ENCODE measurements at places on chromosomes 1 and 21.

DNA sequence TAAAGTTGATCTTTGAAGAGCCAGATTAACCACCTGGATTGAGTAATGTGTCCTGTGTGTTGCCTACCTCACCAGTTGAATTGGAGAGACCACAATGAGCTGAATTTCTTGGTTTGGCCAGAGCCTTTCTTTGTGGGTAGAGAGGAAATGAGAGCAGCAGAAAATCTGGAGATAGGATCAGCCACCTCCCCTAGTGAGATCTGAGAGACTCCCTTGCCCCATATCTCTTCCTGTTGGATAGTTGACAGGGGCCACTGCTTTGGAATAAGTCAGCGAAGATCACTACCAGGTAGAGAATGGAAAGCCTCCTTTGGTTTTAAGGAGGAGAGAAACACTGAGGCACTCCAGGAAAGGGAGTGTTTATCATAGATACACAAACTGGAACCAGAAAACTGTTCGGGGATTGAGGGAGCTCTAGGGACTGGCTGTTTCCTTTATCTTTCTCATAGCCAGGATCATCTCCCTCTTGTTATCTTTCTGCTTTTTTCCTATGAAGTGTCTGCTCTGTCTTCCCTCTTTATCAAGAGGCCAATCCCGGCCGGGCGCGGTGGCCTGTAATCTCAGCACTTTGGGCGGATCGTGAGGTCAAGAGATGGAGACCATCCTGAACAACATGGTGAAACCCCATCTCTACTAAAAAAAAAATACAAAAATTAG, 21.3 kb upstream of the ZNF326 start:
- no peak for DNase-seq

DNA sequence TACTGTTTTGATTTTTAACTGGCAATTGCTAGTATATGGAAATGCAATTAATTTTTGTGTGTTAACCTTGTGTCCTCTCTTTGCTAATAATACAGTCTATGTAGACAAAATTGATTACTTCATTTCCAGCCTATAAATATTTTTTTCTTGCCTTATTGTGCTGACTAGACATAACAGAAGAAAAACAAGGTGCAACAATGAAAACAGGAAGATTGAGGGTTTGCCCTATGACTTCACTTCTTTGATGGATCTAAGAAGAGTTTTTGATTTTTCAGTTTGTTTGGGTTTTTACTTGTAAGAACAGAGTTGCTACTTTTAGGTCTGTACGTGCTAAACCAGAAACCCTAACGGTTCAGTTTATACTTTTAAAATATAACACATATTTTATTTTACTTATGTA, 8.5 kb upstream of the CNIH4 start:
- no peak for DNase-seq

DNA sequence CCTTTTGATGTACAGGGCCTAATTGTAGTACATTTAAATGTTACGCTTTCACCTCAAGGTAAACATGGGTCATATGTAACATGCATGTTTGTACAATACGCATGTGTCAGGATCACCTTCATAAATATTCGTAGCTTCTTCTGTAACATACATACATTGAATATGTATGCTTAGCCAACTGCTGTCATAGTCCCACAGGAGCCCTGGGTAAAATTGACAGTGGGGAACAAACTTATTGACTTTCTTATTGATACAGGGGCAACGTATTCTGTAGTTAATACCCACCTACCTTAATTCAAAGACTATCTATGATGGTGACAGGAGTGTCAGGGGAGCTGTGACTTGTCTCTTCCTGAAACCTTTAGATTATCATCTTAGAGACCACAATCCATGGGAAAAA, 3.7 kb upstream of the REN start:
- DNase-seq, result no peak

- peak; percentile 12 for DNase-seq
Measured at GRCh38 chr1:231702804-231703203, 76.2 kb downstream of the DISC1 start.

GRCh38 chr1:71252900-71253299, 172.1 kb upstream of the ZRANB2 start:
- DNase-seq, result peak; percentile 1

- DNase-seq, result peak; percentile 77
Measured at GRCh38 chr1:975896-976683, 5.8 kb downstream of the PERM1 start.

- DNase-seq, result no peak
Measured at GRCh38 chr1:222543817-222544216, 4.1 kb downstream of the HHIPL2 start.

DNA sequence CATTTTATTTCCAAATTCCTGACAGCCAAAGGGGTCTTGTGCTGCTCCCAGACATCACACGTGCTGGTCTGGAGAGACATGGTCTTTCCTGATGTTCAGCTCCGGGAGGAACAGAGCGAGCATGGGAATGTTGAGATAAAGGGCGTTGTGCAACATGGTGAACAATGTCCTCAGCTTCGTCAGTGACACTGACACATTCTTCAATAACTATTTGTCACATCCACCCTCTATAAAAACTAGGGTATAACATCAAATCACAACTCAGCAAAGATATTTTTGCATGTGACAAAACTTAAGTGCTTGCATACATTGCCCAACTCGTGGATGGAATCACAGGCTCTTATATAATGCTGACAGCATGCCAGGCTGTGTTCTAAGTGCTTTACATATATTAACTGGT, 42.4 kb upstream of the GRHL3 start:
- DNase-seq, result no peak

DNA sequence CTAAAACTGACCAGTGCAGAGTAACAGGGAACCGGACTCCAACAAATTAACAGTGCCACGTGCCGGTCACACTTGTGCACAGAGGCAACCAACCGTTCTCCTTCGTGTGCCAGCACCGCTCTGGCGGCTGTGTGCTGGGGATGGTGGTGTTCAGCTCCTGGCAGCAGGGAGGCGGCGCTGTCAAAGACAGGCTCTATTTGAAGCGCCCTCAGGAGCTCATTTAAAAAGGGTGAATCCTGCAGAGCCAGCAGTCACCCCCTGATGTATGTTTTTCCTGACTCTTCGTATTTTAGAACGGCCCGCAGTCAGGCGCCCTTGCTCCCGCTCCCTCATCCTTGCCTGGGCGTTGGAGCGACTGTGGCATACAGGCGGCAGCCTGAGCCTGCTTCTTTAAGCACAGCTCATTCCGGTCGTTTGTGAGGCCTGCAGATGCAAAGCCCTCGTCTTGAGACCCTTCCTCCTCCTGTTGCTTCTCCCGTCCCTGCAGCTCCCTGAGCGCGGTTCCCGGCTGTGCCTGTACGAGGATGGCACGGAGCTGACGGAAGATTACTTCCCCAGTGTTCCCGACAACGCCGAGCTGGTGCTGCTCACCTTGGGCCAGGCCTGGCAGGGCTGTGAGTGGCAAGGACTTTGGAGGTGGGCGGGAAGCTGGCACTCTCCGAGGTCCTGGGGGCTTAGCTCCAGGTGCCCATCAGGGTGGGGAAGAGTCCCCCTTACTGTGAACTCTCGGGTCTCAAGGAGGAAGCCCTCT, 1.1 kb downstream of the DFFB start:
- peak; percentile 20 for DNase-seq

DNA sequence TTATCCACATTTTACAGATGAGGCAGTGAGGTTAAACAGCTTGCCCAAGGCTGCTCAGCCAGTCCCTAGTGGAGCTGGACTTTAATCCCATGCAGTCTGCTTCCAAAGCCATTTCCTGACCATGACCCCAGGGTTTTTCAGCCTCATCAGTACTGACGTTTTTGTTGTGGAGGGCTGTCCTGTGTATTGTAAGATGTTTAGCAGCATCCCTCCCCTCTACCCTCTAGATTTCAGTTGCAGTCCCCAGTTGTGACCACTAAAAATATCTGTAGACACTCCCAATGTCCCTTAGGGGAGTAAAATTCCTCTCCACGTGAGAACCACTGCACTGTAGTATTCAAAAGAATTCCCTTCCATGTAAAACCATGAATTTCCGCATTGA, 30.2 kb upstream of the C1orf105 start:
- DNase-seq, result no peak

- DNase-seq, result no peak
Measured at GRCh38 chr1:29801003-29801402, 564.7 kb downstream of the PTPRU start.

- no peak for DNase-seq
Measured at GRCh38 chr1:151416231-151416630, 16.9 kb downstream of the PSMB4 start.

GRCh38 chr1:82388679-82389078, 587.9 kb downstream of the ADGRL2 start:
- DNase-seq, result peak; percentile 80

All from RWPE1 (cell line).